ENCODE measurements at places on chromosomes 7 and 10.

DNA sequence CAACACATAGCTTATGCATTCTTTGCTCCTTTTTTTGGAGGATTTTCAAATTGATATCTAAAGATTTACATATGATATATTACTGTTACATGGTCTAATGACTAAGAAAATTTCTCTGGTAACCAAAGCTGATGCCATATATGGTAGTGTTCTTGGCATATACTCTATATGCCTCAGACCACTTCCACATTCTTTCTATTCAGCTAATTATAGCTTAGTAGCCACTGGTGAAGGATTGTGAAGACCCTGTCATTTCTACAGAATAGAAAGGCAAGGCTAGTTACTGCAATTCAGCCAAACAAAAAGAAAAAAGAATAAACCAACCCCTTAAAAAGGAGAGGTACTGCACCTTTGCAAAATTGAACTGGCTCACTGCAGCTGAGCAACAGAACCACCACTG, 3.7 kb downstream of the PURB start:
- no peak for DNase-seq

DNA sequence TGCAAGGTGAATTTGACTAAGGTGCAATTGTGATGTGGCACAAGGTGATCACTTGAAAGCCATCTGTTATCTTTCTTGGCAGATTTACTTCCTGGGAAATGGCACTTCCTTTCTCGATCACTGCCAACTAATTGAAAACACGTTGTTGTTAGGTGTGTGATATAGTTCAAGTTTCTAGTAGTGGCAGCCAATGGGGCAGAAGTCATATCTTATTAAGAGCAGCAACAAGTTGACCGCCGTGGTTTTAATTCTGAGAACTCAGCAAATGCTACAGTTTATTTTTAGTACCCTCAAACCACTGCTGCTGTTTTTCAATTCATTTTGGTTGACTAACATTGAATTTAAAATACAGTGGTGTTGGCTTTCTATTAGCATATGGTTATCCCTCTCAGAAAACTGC, 1.6 kb downstream of the CHN2 start:
- DNase-seq: no peak

DNA sequence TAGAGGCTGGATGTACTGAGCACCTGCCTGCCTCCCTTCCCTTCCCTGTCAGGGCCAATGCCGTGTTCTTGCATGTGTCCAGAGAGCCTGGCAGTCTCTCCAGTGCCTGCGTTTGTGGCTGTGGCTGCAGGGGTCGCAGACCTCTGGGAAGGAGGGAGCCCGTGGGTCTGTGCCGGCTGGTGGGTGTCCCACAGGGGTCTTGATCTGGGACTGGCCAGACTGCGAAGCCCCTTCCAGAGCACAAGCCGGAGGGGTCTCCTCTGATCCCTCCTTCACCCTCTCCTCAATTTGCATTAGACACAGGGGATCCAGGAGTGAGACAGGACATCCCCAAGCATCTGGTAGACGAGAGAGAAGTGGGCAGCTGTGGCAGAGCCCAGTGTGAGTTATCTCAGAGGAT, 199.2 kb downstream of the ADARB2 start:
- no peak for DNase-seq

- peak; percentile 73 for DNase-seq
These were observed 24.8 kb downstream of the FAM53B start for GRCh38 chr10:124719213-124719851.

GRCh38 chr10:116540814-116541213, 4.9 kb upstream of the PNLIP start:
- DNase-seq: no peak

GRCh38 chr7:101693498-101694091, 64.5 kb upstream of the MYL10 start:
- no peak for DNase-seq

GRCh38 chr7:139886206-139886605, 57.1 kb downstream of the TBXAS1 start:
- DNase-seq: no peak

DNA sequence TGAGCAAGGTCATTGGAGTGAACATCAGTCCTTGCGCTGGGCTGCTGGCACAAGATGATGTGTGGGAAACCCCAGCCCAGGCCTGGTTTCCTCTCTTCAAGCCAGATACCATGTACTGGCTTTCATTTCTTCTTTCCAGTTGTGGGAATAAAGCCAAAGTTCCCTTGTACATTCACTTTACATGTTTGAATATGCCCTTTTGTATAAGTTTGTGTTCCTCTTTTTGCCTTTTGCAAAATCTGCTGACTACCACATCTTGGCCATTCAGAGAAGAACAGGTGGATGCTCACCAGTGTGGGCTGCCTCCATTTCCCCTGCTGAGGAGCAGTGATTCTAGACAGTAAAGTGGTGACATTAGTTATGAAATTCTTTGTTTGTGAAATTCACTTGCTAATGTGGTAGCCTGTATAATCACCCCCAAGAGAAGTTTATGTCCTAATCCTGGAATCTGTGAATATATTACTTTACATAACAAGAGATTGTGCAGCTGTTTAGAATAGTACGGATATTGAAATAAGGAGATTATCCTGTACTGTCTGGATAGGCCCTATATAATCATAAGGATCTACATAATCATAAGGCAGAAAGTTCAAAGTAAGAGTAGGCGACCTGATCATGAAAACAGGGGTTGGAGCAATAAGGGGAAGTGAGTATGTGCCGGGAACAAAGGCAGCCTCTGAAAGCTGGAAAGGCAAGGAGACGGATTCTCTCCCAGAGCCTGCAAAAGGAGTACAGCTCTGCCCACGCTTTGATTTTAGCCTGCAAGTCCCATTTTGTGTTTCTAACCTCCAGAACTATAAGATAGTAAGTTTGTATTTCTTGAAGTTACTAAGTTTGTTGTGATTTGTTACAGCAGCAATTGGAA, 18.8 kb upstream of the AOAH start:
- DNase-seq: no peak

- DNase-seq: no peak
These were observed 50.7 kb downstream of the PPP1R3C start for GRCh38 chr10:91582153-91582554.

- no peak for DNase-seq
These were observed 45.3 kb downstream of the HK1 start for GRCh38 chr10:69323622-69324021.

DNA sequence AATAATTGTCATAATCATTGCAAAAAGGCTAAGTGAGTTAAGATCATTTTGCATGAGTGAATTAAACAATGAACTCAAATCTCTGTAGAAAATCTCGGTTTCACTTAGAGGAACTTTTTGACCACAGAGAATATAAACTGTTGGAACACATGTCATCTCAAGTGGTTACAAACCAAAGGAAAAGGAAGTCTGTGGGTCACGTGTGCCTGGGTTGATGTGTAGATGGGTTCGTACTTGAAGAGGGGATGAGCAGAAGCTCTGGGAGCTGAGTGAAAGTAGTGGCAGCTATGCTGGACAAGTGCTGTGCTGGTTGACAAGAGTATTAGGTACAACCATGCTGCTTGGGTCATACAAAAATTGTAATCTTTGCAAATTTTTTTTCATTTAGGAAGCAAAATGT, 35.0 kb downstream of the GLRX3 start:
- no peak for DNase-seq

GRCh38 chr7:33725111-33726025, 180.0 kb upstream of the BMPER start:
- DNase-seq: no peak

GRCh38 chr10:93435621-93436397, 46.3 kb downstream of the MYOF start:
- no peak for DNase-seq

DNA sequence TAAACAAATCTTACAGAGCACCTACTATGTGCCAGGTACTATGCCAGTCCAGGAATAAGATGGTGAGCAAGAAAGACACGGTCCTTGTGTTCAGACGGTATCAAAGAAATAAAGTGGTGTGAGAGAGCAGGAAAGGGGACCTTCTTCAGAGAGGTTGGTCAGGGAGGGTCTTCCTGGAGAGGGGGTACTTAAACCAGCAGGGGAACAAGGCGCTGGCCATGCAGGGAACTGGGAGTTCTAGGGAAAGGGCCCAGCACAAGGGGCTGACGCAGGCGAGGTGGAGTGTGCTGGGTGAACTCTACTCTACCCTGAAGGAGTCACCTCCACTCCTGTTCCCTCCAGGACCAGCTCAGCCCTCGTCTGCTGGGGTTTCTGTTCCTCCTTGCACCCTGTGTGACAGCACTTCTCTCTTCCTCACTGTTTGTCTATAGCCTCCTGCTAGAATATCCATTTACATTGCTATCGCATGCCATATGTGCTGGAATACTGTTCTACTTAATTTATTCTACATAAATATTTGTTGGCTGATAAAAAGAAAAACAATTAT, 73.5 kb downstream of the AOAH start:
- no peak for DNase-seq

DNA sequence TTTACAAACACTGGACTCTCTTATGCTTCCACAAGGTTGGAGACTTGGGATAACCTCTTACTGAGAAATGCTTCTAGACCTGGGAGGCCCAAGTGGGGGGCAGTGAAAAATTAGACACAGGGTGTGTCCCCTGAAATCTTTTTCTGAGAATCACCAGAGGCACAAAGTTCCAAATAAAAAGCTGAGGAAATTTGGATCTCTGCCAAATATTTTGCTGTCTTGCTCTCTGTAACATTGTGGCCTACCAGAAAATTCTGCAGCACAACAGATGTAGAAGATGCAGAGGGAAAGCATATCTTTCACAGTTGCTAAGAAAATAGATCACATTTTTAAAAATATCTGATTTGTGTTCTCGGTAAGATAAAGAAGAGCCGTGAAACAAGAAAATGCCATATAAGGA, 849.4 kb downstream of the CCSER2 start:
- no peak for DNase-seq

GRCh38 chr10:20888620-20889330, 8.3 kb downstream of the NEBL start:
- no peak for DNase-seq

DNA sequence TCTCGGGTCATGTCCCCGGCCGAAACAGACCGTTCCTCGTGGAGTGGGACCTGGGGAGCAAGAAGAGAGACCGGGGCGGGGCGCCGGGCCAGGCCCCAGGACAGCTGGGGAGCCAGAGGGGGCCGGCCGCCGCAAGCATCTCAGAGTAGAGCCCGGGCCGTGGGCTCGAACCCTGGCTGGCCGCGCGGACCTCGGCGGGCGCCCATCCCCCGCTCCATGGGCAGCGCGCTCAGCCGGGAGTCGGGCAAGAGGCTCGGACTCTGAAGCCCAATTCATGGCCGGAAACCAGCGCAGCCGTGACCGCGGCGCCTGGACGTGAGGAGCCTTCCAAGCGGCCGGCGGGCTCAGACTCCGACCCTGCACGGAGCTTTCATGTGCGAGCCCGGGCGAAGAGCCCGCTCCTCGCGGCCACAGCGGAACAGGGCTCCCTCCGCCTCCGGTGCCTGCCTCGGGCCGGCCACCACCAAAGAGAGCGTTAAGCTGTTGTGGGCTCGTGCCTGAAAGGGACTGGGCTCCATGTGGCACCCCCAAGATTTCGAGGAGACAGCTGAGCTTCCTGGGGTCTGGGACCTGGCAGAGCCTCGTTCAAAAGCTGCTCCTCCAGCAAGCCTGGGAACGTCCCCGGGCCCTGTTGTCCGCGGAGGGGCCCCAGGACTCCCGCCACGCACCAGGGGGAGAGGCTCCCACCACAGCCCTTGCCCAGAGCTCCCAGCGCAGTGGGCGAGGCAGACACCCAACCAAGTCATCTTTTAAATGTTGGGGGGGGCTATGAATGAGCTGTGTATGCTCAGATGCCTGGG, 757 bp upstream of the GRID1 start:
- DNase-seq: no peak

DNA sequence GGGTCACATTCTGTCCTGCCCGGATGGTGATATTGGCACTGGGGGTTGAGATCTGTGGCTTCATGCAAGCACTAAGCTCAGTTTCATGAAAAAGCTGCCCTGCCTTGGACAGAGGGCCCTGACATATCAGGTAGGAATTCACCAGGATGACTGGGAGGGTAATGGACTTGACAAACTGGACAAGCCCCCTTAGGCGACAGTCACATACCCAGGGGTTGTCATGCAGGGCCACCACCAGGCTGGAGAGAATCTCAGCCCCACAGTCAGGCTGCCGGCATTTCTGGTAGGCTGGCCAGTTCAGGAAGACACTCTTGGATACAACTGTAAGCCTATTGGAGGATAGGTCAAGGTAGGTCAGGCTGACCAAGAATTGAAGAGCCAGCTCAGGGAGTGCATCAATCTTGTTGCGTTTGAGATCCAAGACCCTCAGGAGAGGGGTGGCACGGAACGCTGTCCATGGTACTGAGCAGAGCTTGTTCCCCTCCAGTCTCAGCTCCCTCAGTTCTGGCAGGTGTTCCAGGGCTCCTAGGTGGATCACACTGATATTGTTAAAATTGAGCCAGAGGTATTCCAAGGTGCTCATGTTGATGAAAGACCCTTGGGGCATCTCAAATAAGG, 824 bp downstream of the LRIT2 start:
- no peak for DNase-seq

- no peak for DNase-seq
These were observed 12.1 kb downstream of the KBTBD2 start for GRCh38 chr7:32879460-32879859.

DNA sequence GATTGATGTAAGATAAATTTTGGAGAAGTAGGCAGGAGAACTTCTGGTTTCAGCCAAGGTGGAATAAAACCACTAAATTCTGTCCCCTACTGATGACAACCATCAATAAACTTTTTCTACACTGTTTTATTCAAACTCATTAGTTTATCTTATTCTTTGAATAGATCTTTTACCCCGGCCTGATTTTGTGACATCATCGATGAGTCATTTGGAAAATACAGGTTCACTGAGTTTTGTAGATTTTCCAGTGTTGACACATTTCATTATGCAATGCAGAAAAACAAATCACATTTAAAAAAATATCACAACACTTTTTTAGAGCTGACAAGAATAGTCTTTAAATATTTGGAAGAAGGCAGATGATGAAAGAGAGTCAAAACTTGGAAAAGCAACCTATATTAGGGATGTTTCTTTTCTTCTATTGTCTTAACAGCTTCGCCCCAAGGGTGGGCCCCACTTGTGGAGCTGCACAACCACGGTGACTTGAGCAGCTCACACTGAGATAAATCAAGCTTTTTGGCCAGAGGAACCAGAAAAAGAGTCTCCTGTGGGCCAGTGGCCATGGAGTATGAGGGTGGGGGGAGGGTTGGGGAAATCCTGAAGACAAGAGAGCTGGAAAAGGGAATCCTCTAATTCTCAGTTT, 112.8 kb downstream of the PTEN start:
- no peak for DNase-seq

- peak; percentile 3 for DNase-seq
These were observed 78.3 kb downstream of the ST8SIA6 start for GRCh38 chr10:17375936-17376584.

GRCh38 chr10:92544296-92544695, 29.6 kb downstream of the IDE start:
- DNase-seq: no peak

- DNase-seq: no peak
These were observed 177.0 kb upstream of the ZMIZ1 start for GRCh38 chr10:78891741-78892140.

- DNase-seq: no peak
These were observed 65.4 kb upstream of the STEAP1B start for GRCh38 chr7:22565315-22565811.

DNA sequence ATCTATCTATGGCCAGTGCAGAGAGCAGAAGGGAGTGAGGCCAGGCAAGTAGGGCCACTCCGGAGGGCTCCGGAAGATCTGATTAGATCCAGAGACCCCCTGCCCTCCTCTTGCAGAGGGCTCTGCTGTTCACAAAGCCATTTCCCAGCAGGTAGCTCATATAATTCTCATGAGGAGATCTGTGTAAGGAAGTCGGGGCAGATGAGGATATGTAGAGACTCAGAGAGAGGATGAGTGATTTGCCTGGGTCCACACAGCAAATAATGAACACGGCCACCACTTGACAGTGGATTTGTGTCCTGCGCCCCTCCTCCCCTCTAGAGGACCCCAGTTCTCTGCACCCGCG, 2.6 kb downstream of the MUC12 start:
- DNase-seq: no peak

GRCh38 chr7:79528421-79528820, 75.0 kb upstream of the MAGI2 start:
- DNase-seq: no peak
